Lung (tissue), 17 donors: ENCODE measurements at places on chromosomes 7 and 10.

DNA sequence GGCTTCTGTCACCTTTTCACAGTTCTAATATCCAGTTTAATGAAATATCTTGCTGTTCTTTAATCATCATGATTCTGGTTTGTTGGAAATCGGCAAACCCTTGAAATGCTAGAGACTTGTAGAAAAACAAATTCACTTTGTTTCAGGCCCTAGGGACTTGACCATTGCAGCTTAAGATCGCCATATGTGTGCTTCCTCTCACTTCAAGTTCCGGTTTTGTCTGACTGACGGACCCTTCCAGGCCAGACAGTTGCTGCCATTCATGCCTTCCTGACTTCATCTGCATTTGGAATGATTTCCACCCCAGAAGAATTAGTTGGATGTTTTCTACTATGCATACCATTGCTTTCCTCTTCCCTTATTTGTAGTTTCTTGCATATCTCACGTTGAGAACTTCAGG, 125.6 kb downstream of the CELF2 start:
- DNase-seq, result no peak

DNA sequence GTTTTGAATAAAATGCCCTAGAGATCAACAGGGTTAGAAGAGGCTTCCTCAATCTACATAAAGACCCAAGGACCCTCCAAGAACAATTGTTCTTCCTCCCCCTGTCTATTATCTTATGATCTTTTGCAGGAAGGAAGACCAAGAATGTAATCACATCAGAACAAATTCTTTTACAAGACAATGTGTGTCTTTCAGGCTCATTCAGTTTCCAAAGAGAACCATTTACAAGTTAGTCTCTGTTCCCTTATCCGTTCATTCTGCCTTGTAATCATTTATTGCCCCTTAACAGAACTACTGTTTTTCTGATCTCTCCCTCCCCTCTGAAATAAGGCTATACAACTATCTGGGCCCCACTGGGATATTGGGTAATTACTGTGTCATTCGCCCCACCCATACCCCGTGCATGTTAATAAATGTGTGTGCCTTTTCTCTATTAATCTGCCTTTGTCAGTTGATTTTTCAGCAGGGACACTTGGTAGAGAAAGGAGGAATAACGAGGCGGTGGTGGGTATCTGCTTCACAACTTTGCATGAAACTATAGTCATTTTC, 5.7 kb upstream of the MKRN1 start:
- no peak for DNase-seq

- no peak for DNase-seq
Measured at GRCh38 chr7:1487466-1487865, 16.7 kb downstream of the INTS1 start.

- peak; percentile 92 for DNase-seq
Measured at GRCh38 chr10:13371897-13372470, 23.9 kb upstream of the SEPHS1 start.

DNA sequence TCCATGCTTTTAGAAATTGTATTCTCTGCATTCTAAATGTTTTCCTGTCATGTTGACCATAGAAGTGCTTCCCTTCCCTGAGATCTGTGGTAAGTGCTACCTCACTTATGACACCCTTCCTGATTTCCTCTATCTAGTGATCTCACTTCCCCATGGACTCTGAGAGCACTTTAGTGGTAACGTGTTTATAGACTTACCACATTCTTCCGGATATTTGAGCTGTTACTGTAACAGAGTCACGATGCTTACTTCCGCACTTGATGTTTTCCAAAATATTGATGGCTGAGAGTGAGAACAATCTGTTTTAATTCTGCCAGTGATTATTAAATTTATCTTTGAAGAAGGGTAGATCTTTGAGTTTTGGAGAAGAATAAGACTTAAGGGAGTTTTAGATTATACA, 60.1 kb upstream of the NAMPT start:
- no peak for DNase-seq

DNA sequence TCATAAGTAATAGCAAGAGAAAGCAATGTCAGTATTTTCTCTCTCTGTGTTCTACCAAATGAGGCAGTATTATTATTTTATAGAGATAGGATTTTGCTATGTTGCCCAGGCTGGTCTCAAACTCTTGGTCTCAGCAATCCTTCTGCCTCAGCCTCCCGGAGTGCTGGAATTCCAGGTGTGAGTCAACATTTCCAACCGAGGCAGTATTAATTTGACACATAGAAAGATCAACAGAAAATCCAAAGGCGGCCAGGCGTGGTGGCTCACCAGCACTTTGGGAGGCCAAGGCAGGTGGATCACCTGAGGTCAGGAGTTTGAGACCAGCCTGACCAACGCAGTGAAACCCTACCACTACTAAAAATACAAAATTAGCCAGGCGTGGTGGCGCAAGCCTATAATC, 71.8 kb downstream of the SMURF1 start:
- no peak for DNase-seq

DNA sequence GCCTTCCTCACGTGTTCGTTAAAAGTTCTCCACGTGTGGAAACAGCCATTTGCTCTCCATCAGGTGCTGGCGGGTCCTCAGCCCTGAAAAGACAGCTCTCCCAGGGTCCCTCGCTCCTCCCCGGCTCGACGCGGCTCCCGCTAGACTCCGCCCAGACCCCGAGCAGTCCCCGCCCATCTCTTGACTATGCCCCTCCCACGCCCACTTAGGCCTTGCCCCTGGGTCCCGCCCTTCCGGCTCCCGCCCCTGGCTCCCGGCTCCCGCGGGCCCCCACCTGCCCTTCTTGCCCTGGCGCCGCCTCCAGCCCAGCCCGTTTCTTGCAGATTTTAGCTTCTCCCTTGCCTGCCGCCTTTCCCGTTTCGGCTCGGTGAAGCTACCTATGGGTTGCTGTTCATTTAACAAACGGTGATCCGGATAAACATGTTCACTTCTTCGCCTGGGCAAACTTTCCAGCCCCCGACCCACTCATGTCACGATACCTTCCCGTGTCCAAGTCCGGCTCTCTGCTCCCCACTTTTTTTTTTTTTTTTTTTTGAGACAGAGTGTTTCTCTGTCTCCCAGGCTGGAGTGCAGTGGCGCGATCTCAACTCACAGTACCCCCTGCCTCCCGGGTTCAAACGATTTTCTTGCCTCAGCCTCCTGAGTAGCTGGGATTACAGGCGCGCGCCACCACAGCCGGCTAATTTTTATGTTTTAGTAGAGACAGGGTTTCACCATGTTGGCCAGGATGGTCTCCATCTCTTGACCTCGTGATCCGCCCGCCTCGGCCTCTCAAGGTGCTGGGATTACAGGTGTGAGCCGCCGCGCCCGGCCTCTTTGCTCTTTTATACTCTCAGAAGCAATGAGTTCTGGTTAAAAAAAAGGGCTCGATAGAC, 830 bp upstream of the ZNF438 start:
- peak; percentile 97 for DNase-seq

GRCh38 chr7:51027935-51028830, 245.5 kb upstream of the GRB10 start:
- DNase-seq, result no peak

DNA sequence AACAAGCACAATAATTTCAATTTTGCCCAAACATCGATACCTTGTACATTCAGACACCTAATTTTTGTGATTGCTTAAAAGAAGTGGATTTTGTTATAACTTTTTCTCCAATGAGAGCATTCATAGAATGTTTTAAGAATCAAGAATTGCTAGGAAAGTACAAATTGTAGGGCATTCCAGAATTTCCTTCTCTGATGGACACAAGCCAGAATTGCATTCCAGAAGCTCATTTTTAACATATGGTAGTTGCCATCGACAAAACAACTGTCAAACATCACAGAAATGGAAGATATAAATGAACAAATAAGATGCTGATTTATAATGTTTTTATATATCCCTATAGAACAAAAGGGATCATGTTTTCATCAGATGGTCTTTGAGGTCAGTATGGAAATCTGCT, 258.4 kb upstream of the NPVF start:
- DNase-seq, result peak; percentile 61

DNA sequence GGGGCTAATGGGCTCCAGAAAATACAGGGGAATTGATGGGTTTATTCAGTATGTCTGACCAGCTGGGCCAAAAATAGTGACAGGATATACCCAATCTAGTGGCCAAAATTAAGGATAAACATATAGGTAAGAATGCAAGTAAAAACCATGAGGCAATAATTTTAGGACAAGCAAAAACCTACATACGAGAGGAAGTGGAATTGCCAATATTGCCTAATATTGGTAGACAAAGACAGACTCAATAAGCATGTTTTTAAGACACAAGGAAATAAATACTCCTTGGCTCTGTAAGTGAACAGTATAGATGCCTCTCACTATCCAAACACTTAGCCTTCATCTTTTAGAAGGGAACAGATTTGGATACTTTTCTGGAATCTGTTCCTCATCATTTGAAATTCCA, 51.0 kb downstream of the ATXN7L1 start:
- no peak for DNase-seq

DNA sequence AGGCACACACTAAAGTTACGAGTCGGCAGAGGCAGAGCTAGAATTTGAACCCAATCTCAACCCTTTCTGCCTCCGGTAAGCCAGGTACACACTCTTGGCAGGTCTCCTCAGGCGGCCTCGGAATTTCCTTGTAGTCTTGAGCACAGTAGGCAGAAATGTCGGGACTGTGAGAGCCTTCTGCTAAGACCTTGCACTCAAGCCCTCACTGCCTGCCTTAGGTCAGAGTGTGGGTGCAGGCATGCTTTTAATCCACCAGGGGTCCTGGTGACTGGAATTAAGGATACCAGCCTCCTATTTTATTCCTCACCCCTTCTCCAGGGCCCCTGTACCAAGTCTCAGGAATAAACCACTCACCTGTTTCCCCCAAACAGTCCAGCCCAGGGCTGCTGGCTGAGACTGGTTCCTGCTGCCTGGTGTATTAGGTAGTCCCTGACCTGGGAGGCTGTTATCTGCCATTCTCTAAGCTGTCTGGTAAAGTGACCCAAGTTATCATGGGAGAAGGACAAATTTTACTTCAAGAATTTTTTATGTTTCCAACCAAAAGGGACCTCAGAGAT, 855 bp downstream of the ATP6V1F start:
- peak; percentile 67 for DNase-seq

- DNase-seq, result peak; percentile 75
Measured at GRCh38 chr7:91264924-91265681, 870 bp downstream of the FZD1 start.

GRCh38 chr7:129848436-129848835, 104.3 kb downstream of the UBE2H start:
- no peak for DNase-seq

DNA sequence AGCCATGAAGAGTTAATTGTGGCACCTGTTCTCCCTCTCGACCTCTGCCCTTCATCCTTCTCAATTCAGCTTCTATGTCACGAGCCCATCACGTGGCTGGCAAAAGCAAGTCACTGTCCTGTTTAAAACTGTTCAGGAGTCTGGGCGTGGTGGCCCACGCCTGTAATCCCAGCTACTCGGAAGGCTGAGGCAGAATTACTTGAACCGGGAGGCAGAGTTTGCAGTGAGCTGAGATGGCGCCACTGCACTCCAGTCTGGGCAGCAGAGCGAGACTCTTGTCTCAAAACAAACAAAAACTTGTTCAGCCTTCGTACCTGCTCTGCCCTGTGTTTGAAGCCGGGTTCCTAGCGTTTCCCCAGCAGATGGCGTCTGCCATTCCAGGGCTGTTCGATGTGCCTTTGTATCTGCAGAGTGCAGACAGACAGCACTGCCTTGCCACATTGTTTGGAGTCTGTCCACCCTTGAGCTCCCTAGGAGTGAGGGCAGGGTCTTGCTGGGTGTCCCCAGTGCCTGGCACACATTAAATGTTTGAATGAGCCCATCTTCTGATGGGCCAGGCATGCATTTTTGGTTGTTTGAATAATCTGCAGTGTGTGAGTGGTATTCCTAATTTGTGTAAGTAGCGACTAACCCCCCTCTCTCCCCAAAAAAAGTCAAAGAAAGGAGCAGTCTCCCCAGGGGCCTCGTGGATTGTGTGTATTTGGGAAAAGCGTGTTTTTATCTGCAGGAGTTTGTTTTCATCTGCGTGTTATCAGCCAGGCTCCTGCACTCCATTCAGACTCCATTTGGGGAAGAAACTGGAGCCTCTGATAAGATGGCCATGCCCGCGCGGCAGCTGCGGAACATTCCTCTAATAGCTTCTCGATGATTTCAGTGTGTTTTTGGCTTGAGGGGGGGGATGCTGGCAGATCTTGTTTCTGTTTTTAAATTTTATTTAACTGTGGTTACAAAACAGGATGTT, 61.2 kb downstream of the DNAJB6 start:
- DNase-seq, result peak; percentile 72

GRCh38 chr10:78577712-78578111, 491.1 kb upstream of the ZMIZ1 start:
- DNase-seq, result no peak

DNA sequence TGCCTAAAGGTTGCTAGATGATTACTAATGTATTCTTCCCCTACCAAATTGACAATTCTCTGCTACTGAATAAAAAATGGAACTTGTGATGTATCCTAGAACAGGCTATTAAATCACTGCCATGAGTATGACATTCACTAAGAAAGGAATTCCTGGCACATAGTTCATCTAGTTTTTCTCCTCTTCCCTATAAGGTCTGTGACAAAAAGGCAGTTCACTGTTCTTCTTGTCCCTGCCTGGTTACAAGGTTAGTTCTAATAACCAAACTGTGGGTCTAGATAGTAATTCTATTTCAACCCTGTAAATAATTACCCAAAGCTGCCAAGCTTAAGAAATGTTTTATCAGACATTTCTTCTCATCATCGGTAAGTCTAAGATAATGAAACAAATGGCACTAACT, 245.6 kb downstream of the BICC1 start:
- no peak for DNase-seq

- no peak for DNase-seq
Measured at GRCh38 chr10:80271416-80271815, 18.0 kb downstream of the MAT1A start.
